Activated CD4-positive, alpha-beta T cell treated with anti-CD3 and anti-CD28 coated beads, Interleukin-2, amount 50 U/mL, for 24 hours (primary cell): ENCODE measurements at places on chromosomes 7 and 10.

GRCh38 chr7:47508389-47509380 lies 73.2 kb downstream of the TNS3 start:
- DNase-seq: no peak

GRCh38 chr10:107474650-107475049 lies 310.1 kb upstream of the SORCS1 start:
- no peak for DNase-seq

GRCh38 chr7:131068604-131069021 lies 259.1 kb upstream of the MKLN1 start:
- no peak for DNase-seq

- DNase-seq: no peak
These were observed 100.3 kb downstream of the DOCK4 start for GRCh38 chr7:112105584-112106530.

DNA sequence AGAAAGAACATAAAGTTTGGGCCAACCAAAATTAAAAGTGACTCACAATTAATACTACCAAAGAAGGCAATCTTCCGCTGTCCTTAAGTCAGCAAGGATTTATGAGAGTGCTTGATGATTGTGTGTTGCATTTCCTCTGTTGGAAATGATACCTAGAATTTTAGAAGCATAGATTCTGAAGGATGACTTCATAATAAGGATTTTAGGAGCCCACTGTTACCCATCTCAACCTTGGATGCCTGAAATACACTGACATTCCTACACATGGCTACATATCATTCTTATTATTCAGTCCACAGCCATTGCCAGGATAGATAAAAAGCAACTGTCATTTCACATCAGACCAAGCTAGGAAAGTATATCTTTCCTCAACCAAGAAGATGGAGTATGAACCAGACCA lies 823.8 kb downstream of the LRMDA start:
- no peak for DNase-seq

DNA sequence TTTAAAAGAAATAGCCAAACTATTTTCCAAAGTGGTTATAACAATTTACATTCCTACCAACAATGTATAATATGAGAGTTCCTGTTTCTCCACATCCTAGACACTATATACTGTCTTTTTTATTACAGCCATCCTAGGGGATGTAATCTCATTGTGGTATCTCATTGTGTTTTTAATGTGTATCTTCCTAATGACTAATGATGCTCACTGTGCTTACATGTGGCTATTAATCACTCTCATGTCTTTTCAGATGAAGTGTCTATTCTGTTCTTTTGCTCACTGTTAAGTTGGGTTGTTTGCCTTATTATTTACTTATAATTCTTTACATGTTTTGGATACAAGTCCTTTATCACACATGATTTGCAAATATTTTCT lies 71.8 kb downstream of the ZNF438 start:
- no peak for DNase-seq

GRCh38 chr10:34899161-34899560 lies 84.1 kb upstream of the PARD3 start:
- no peak for DNase-seq

DNA sequence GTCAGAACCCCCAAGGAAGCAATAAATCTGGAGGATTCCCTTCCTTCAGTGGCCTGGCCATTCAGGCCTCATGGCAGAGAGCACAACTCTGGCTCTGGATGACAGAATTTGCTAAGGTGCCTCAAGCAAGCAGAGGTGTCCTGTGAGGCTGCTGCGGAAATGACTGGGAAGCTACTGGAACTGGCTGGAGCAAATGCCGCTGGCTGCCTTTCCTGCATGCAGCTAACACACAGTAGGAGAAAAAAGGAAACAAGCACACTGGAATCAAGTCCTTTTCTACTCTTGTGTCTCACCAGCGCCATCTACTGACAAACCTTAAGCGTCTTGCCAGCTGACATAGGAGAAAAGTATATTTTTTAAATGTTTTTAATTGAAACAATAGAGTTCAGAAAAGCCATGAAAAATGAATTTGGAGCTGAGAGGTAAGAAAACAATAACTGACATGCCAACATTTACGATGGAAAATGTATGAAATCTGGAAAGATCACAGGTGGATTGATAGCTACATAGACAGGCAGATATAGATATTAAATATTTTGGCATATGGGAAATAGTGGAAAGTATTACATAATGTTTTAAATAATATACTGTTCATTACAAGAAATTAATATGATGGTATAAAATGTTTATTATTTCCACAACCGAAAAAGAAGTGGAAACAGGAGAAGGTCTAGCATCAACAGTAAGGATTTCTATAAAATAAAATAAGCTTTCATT lies 951.6 kb downstream of the ANKRD7 start:
- DNase-seq: no peak

- DNase-seq: no peak
These were observed 20.7 kb upstream of the SPOCK2 start for GRCh38 chr10:72108830-72109635.

DNA sequence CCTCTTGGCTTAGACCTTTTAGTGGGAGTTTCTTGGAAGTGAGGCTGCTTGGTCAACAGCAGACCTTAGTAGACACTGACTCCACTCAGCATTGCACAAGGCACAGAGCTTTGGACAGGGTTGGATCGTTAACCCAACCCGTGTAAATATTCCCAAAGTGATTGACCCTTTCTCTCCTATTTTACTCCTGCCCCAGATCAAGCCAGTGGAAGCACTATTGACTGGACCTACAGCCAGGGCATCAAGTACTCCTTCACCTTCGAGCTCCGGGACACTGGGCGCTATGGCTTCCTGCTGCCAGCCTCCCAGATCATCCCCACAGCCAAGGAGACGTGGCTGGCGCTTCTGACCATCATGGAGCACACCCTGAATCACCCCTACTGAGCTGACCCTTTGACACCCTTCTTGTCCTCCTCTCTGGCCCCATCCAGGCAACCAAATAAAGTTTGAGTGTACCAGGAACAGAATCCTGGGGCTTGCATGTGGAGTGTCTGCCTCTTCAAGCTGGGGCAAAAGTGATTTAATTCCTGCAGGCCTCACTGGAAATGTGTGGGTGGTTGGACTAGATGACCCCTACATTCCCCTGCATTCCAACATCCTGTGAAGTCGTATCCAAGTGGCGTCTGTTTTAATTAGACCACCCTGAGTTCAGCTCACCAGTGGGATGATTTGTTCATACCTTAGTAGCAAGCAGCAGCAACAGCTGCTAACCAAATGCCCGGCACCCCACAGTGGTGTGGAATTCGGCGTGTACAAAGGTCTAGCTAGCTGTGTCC lies 7.5 kb downstream of the CPA1 start:
- DNase-seq: no peak

- no peak for DNase-seq
These were observed 357.3 kb downstream of the CRPPA start for GRCh38 chr7:16063716-16064675.

- no peak for DNase-seq
These were observed 150.6 kb downstream of the TPST1 start for GRCh38 chr7:66355756-66356155.

DNA sequence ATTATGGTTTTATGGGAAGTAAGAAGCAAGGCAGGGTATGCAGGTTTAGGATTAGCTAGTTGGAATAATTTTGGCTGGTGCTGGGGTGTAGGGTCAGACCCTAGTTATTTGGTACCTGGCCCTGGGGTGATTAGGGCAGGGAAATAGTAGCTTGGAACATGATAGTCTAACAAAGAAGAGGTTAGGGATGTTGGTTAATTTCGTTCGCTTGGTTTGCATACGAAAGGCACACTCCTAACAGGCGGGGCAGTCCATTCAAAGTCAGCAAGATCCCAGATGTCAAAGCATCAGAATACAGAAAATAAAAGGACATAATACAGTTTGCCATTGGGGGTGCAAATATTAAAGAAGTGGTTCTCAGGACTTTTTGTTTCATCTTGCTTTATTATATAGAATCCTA lies 55.7 kb upstream of the ITPRID1 start:
- no peak for DNase-seq

GRCh38 chr7:3482147-3482921 lies 181.3 kb downstream of the SDK1 start:
- DNase-seq: no peak

- DNase-seq: no peak
These were observed 14.2 kb downstream of the TFAM start for GRCh38 chr10:58399410-58399809.

DNA sequence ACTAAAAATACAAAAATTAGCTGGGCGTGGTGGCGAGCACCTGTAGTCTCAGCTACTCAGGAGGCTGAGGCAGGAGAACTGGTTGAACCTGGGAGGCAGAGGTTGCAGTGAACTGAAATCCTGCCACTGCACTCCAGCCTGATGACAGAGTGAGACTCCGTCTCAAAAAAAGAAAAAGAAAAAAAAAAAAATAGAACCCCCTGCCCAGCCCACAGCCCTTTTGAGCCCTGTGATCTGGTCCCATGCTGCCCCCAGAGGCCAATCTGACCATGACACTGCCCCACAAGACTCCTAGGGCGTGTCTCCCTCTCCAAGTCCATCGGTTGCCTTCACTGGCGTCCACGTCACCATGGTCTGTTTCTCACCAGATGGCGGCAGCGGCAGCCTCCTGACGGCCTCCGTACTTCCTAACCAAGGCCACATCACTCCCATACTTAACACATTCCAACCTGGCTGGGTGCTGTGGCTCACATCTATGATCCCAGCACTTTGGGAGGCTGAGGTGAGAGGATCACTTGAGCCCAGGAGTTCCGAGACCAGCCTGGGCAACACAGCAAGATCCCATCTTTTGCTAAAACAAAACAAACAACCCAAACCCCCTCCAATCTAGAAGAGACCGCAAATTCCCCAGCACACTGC lies 18.0 kb downstream of the STX1A start:
- DNase-seq: no peak

- DNase-seq: no peak
These were observed 749.2 kb upstream of the PCDH15 start for GRCh38 chr10:55550236-55550635.

GRCh38 chr10:17476073-17476472 lies 21.7 kb upstream of the ST8SIA6 start:
- no peak for DNase-seq

- peak; percentile 28 for DNase-seq
These were observed 1.4 kb upstream of the TSPAN15 start for GRCh38 chr10:69449841-69450240.

- no peak for DNase-seq
These were observed 52.6 kb downstream of the PLEKHA8 start for GRCh38 chr7:30080818-30081217.

DNA sequence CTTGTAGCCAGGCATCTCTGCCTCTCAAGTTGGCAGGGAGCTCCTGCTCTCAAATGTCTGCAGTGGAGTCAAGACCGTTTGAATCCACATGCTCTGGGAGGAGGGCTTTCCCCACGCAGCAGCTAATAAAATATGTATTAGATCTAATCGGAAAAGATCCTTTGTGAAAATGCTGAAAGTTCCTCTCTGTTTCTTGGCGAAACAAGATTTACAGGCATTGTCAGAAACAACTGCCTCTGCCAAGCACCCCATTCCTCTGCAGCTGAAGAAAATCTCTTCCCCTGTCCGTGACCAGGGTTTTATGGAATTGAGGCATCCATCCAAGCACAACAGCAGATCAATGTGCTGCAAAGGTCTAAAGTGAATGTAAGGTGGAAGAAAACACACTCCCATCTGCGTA lies 165.8 kb downstream of the TCERG1L start:
- DNase-seq: no peak
